ENCODE measurements at places on chromosomes 13 and 19. TPM values are rescaled to one million over a fixed set of nuclear protein-coding genes. Genes with fewer than 3 reads are reported as not detected.

The GRIK5 gene
- total RNA-seq: 0.62 TPM

The SPART gene
- 38.9 TPM for total RNA-seq

The EBI3 gene
- 3.0 TPM for total RNA-seq

The HNRNPUL1 gene
- 183 TPM for total RNA-seq

The SH2D3A gene
- 2.2 TPM for total RNA-seq

GRCh38 chr13:31321457-31321856, 121.7 kb downstream of the B3GLCT start:
- DNase-seq: no peak

DNA sequence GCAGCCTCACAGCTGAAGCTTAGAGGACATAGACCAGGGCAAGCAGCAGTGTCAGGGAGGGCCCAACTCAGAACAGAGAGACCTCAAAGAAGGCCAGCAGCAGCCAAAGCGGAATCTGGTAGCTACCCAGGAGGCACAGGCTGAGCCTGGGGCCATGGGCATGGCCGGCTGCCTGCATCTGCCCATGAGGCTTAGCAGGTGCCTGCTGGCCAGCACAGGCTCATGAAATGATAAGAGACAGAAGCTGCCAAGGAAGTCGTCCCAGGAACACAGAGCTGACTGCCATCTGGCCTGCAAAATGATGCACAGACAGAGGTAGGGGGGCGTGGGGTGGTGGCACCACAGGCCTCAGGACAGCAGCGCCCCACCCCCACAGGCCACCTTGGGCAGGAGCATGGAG, 29.2 kb downstream of the TUBA3C start:
- DNase-seq: no peak

DNA sequence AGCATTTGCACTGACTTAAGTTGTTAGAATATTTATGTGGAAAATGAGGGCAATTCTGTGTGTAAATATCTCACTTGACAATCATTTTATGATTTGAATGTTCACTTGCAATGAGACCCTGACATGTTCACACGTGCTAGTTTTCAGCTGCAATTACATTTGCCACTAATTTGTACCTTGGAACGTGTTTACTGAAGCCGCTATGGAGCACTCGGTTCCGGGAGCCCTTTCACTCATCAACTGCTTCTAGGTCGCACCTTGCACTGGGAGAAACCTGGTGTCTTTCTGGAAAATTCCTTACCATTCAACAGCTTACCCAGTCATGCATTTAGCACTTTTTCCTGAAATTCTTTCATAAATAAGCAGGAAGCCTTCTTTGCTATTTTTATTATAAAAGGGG, 229.6 kb downstream of the ZIC5 start:
- DNase-seq: no peak

GRCh38 chr13:94537740-94538630, 58.0 kb downstream of the TGDS start:
- DNase-seq: no peak

DNA sequence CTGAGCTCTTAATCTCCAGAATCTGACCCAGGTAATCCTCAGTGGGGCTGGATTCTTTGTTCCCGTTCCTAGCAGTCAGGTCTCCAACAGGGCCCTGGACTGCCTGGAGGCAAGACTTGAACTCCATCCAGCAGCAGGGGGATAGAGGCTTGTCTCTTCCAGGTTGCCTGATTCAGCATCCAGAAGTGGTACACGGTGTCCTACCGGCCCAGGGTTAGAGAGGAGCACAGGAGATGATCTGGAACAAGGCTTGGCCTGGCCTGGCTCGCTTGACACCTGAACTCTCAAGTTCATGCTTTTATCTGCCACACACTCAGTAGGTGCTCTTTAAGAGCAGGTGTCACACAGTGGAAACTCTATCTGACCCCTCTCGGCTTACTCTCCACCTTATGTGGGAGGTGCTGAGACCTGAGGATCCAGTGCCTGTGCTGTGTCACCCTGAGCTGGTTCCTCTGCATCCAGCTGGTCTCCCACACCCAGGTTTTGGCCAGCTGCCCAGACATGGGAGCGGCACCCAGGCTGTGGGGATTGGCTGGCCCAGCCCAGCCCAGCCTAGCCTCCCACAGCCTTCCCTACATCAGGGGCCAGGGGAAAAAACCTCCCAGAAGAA, at the start of gene CYP4F3:
Gene CYP4F3 (plus strand): TSS at position 604 of the 610 bp plus-strand sequence. CDS start 519 bp downstream, outside the sequence.
- DNase-seq: no peak

DNA sequence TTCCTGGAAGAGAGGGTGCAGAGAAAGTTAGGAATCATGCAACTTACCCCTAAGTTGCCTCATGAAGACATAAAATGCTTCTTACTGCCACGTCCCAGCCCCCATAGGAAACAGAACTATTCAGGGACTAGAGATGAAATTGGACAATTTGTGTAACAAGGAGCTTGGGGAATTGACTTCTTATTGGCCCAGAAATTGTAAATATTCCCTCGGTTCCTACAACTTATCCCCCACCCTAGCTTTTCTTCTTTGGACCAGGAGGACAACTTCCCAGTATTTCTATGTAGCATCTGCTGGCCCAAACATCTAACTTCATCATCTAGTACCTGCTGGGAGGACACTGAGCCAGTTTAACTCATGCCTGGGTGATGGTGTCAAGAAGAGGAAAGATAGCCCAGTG, at the start of gene OR1M1:
Gene OR1M1 (plus strand): TSS at position 301 of the 400 bp plus-strand sequence. CDS start 6,184 bp downstream, outside the sequence.
- DNase-seq: no peak

- DNase-seq: no peak
These were observed 690 bp upstream of the ARRDC2 start for GRCh38 chr19:18007044-18007916.

DNA sequence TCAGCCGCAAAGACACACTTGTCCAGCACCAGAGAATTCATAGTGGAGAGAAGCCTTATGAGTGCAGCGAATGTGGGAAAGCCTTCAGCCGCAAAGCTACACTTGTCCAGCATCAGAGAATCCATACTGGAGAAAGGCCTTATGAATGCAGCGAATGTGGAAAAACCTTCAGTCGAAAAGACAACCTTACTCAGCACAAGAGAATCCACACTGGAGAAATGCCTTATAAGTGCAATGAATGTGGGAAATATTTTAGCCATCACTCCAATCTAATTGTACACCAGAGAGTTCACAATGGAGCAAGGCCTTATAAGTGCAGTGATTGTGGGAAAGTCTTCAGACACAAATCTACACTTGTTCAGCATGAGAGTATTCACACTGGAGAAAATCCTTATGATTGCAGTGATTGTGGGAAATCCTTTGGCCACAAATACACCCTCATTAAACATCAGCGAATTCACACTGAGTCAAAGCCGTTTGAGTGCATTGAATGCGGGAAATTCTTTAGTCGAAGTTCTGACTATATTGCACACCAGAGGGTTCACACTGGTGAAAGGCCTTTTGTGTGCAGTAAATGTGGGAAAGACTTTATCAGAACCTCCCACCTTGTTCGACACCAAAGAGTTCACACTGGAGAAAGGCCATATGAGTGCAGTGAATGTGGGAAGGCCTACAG, 6.8 kb downstream of the ZNF134 start:
- DNase-seq: no peak

DNA sequence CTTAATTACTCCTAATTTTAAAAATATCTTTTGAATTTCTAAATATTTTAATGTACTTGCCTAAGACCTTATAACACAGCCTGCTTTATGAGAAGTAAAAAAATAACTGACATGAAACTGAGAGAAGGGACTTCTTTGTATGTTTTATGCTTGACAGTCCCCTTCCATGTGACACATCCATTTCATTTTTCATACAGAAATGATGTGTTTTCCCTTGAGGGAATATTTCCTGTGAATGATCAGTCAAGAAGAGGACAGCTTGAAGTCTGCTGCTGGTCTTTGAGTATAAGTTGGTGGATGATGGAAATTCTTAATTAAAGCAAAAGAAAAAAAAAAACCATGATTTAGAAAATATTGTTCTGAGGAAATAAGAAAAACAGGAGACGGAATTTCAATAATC, 230.4 kb upstream of the KLHL1 start:
- DNase-seq: no peak

DNA sequence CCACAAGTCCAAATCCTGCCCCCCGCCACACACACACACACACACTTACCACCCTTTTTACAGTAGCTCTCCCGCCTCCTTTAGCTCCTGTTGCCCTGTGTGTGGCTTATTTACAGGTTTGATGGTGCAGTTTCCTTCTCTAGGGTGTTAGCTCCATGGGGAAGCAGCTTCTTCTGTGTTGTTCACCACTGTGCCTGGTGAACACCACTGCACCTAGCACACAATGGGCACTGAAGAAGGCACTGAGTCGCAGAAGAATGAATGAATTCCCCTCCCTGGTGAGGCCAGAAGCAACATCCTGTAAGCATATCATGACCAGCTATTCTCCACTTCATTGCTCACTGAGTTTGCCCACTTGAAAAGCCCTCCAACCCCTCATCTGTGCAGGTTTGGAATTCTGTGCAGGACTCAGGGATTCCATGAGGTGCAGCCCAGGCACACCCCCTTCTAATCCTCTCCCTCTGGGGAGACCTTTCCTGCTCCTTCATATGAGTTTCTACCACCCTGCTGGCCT, 3.0 kb upstream of the RAB20 start:
- no peak for DNase-seq

All from Panc1 (cell line).